ENCODE measurements at places on chromosomes 5 and 9.

GRCh38 chr9:19946441-19947109 lies 157.7 kb upstream of the SLC24A2 start:
- no peak for DNase-seq

DNA sequence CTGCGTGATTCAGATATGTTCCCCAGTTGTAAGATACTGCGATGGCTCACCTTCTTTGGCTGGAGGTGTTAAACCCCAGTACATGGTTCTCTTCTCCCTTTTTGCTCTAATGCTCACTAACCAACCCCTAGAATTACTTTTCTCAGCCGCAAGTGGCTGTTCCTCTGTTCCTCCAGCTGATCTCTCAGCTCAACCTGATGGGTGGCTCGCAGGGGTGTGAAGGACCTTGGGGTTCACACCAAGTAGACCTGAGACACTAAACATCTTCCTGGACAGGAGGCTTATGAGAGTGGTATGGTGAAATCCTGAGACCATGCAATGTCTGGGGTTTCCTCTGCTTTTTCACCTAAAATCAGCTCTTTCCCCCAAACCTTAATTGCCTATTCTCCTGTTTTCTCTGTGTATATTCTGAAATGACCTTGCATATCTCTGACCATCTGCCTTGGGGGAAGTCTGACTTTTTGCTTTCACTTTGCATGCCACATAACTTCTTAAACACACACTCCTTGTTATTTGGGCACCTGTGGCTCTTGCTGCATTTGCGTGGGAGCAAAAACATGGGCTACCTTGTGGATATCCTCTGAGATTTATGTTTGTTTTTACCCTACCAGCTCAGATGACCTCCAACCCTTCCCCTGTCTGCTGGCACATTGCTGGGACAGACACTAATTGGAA lies 15.9 kb upstream of the IFNA14 start:
- DNase-seq: no peak

GRCh38 chr9:19050637-19051591 lies 1.7 kb downstream of the RRAGA start:
- no peak for DNase-seq

GRCh38 chr9:131781069-131781468 lies 41.2 kb upstream of the RAPGEF1 start:
- DNase-seq: no peak

- no peak for DNase-seq
These were observed 4.0 kb downstream of the NADK2 start for GRCh38 chr5:36237751-36238150.

GRCh38 chr9:4141296-4141695 lies 158.6 kb downstream of the GLIS3 start:
- DNase-seq: no peak

DNA sequence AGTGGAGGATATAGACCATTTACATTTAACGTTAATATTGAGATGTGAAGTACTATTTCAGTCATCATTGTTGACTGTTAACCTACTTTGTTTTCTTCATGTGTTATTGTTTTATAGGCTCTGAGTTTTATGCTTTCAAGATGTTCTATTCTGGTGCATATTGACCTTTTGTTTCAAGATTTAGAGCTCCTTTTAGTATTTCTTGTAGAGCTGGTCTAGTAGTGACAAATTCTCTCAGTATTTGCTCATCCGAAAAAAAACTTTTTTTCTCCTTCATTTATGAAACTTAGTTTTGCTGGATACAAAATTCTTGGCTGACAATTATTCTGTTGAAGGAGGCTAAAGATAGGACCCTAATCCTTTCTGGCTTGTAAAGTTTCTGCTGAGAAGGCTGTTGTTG lies 91.3 kb downstream of the INVS start:
- DNase-seq: no peak

- DNase-seq: no peak
These were observed 9.4 kb upstream of the LMX1B start for GRCh38 chr9:126604059-126605055.

DNA sequence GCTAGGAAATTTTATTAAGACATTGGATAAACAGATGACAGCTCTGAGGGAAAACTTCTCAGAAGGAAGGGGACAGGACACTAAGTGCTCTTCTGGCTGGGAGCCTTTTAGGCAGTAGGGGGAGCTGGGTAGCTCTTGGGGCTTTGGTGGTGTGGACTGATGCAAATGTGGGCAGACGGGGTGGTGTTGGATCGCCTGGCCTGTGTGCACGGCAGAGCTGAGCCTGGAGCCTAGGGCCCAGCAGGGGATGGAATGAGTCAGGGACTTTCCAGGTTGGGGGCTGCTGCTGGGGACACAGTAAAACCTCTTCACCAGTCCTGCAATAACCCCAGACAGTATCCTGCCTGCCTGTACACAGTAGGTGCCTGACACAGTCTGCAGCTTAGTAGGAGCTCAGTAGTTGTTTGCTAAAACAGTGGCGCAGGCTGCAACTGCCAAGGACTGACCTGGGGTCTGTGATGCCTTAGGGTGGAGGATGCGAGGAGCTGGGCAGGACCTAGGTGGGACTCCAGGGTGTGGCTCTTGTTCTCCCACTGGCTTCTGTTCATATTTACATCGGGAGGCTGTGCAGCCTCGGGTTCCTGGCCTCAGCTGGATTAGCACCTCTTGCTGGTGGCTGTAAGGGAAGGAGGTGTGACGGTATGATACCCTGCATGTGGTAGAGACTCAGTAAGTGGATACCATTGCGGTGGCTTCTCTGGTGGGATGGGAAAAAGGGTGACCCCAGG lies 83.8 kb downstream of the DAB2IP start:
- no peak for DNase-seq

DNA sequence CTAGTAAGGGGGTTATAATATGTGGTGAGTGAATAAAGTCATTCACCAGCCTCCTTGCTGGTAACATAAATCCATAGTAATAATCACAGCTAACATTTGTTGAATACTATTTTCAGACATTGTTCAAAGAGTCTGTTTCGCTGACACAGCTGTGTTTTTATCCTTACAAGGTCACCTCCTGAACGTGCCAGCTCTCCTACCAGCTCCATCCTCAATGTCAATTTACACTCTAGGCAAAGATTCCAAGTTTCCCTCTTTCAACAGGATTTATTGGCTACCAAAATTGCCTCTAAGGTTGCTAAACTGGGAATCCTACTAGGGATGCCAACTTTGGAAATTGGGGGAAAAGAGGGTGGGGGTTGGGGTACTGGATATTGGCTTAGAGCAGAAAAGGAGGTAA lies 30.7 kb upstream of the SMC5 start:
- no peak for DNase-seq

DNA sequence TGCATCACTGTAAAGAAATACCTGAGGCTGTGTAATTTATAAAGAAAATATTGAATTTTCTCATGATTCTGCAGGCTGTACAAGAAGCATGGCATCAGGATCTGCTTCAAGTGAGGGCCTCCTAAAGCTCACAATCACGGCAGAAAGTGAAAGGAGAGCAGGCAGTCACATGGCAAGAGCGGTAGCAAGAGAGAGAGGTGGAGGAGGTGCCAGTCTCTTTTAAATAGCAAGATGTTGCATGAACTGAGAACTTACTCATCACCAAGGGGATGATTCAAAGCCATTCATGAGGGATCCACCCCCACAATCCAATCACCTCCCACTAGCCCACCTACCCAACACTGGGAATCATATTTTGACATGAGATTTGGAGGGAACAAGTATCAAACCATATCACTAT lies 184.5 kb upstream of the PAPPA start:
- no peak for DNase-seq

DNA sequence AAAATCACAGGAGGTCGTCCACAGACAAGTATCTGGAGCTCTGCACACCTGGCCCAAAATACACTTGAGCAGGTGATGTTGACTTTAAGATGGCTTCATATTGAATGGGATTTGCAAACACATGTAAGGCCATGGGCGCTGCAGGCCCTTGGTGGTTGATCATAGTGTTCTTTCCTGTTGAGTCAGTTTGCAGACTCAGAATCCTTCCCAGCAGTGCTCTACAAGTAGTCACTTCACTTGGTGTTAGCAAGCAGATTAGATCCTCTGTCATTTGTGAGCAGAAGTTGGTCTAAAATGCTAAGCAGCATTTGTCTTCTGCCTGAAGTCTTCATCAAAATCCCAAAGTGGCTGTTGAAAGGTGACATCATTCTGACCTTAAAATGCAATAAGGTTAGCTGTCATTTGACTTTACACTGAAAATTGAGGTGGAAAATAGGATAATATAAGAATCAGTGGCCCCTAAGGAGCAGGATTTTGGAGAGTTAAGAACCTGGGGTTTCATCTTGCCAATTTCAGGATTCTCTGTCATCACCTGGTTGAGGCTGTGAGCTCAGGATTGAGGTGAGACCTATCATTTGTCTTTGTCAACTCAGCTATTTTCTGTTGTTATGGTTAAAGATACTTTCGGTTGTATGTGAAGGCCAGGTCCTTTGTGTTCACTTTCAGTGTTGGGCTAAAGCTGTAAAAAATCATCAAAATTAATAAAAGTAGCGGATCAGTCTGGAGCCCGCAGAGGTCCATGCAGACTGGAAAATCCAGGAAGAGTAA lies 114.5 kb downstream of the LRRC70 start:
- no peak for DNase-seq

DNA sequence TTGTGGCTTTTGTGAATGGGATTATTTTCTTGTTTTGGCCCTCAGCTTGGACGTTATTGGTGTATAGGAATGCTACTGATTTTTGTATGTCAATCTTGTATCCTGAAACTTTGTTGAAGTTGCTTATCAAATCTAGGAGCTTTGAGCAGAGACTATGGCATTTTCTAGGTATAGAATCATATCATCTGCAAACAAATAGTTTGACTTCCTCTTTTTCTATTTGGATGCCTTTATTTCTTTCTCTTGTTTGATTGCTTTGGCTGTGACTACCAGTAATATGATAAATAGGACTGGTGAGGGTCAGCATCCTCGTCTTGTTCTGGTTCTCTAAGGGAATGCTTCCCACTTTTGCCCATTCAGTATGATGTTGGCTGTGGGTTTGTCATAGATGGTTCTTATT lies 24.7 kb downstream of the ITGA2 start:
- no peak for DNase-seq

- no peak for DNase-seq
These were observed 19.0 kb downstream of the NEURL1B start for GRCh38 chr5:172659909-172660628.

DNA sequence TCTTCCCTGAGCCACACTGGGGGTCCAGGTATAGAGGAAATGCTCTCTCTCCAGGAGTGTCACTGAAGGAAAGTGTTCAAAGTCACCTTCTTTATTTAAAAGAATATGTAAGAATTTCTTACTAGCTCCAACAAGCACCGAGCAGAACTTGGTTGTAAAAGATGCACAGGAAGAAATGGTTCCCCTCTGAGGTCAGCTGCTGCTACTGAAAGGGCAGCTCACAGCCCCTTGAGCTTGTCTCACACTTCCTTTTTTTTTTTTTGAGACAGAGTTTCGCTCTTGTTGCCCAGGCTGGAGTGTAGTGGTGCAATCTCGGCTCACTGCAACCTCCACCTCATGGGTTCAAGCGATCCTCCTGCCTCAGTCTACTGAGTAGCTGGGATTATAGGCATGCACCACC lies 77.2 kb downstream of the PRRT1B start:
- peak; percentile 68 for DNase-seq

GRCh38 chr9:94881940-94882339 lies 155.4 kb downstream of the AOPEP start:
- DNase-seq: no peak

DNA sequence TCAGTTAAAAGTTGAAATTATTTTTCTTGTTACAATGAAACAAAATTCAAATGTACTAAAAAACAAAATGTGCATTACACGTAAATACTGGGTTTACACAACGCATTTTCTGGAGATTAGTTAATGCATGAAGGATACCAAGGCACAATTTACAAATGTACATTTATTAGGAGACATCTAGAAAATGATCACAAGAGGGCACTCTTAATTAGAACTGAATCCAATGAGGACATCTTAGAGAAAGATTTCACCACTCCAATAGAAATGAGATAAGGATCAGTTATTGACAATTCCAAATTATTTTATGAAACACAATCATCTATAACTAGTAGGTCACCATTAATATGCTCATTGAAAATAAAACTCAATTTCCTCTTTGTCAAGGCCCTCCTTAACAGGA lies 36.6 kb upstream of the CDH12 start:
- no peak for DNase-seq

DNA sequence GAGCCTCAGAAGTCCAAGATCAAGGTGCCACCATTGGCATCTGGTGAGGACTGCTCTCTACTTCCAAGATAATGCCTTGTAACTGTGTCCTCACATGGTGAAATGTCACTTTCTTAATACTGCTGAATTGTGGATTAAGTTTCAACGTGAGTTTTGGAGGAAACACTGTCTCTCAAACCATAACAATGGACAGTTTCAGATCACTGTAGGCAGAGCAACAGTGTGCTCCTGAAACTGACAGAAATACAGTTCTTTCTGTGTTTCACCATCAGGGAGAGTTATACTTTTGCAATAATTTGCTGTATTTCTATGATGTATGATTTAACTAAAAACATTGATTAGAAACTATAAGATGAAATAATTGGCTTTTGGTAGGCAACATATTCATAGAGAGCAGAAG lies 1780.5 kb upstream of the CDH6 start:
- DNase-seq: no peak

DNA sequence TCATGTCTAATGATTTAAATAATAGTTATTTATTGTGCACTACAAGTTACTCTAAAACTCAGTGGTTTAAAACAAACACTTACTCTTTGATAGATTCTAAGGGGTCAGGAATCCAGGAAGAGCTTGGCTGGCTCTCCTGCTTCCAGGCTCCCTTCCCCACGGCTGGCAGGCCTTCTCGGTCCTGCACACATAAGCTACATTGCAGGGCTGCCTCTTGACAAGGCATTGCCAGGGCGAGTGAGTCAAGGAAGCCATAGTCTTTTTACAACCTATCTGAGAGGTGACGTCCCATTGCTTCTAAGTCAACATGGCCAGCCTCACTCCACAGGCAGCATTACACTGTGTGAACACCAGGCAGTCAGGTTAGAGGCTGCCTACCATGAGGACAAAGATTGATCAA lies 119.8 kb downstream of the AUH start:
- DNase-seq: no peak

DNA sequence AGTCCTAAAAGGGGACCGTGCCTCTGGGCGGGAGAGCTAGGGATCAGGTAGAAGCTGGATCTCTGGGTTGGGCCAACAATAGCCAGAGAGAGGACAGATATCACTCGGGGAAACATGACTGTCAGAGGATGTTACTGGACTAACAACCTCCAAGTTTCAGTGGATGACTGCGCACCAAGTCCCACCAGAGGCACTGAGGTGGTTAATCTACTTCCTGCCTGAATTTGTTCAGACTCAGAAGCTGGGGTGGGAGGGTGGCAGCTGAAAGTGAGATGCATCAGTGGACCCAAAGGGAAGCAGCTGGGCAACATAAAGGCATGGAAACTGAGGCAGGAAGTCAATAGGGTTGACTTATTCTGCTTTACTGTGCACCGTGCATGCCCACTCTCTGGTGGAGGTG lies 130.1 kb upstream of the SLC44A1 start:
- no peak for DNase-seq
